ENCODE measurements at places on chromosomes 11 and 22. TPM values are rescaled to one million over a fixed set of nuclear protein-coding genes. Genes with fewer than 3 reads are reported as not detected.

The C11orf16 gene
- total RNA-seq: not detected

The MFRP gene
- total RNA-seq: not detected

The KRTAP5-11 gene
- not detected for total RNA-seq

The DGAT2 gene
- 7.3 TPM for total RNA-seq

The MPEG1 gene
- not detected for total RNA-seq

The RAD9A gene
- total RNA-seq: 34.3 TPM

The SERHL2 gene
- total RNA-seq: 2.3 TPM

The ELMOD1 gene
- not detected for total RNA-seq

The FOLR3 gene
- total RNA-seq: not detected

The TMEM191B gene
- total RNA-seq: not detected

The OR10A3 gene
- total RNA-seq: not detected

The CNTN5 gene
- total RNA-seq: not detected

The PATE2 gene
- not detected for total RNA-seq

All from activated CD4-positive, alpha-beta T cell treated with anti-CD3 and anti-CD28 coated beads, Interleukin-2, amount 10 ng/mL, durations not matched to agents 24 days and 14 days (primary cell).